Fibroblast of skin of right biceps (primary cell): ENCODE measurements at places on chromosomes 12 and 14.

GRCh38 chr12:100920493-100920892, 125.9 kb downstream of the ANO4 start:
- no peak for DNase-seq

DNA sequence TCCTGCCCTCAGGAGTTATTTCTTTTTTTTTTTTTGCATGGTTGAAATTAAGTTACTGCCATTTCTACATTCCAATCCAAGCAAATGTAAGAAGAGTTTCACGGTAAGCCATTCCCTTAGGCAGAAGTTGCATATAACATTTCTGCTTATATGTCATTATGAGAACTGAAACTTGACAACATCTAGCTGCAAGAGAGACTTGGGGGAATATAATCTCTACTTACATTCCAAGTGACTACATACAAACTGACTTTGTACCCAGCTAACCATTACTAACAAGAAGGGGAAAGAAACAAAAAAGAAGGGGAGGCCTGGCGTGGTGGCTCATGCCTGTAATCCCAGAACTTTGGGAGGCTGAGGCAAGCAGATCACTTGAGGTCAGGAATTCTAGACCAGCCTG, 7.3 kb upstream of the RESF1 start:
- no peak for DNase-seq

- peak; percentile 48 for DNase-seq
Observed at GRCh38 chr12:13941258-13942249, 39.8 kb downstream of the GRIN2B start.

GRCh38 chr14:31880935-31881334, 196.2 kb upstream of the ARHGAP5 start:
- peak; percentile 96 for DNase-seq

GRCh38 chr14:44339231-44339630, 167.9 kb downstream of the FSCB start:
- peak; percentile 10 for DNase-seq

GRCh38 chr12:123578243-123578642, 6.1 kb upstream of the TMED2 start:
- no peak for DNase-seq

- DNase-seq = peak; percentile 15
Observed at GRCh38 chr12:132286912-132287311, 42.5 kb downstream of the GALNT9 start.

- peak; percentile 23 for DNase-seq
Observed at GRCh38 chr14:35879151-35879648, 53.1 kb downstream of the BRMS1L start.

- peak; percentile 19 for DNase-seq
Observed at GRCh38 chr12:19068137-19068536, 61.4 kb upstream of the PLEKHA5 start.

DNA sequence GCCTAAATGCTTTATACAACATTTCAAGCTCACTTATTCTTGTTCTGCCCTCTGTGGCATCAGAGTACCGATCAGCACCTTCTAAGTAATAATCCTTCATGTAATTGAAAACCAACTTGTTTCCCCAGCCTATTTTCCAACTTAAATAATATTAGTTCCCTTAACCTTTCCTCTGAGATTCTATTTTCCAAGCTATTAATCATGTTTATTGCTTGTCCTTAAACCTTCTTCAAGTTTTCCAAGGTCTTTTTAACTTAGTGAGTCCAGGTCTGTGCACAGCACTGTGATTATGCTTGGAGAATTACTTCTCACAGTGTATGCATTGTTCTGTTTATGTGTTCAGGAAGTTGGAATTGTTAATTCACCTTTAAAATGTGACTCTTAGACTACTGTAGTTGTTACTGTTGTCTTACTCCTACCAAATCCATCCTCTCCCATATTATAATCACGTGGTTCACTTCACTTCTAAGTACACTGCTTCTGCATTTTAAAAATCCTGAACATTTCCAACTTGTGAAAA, 1039.3 kb upstream of the FOXG1 start:
- DNase-seq = no peak

- DNase-seq = no peak
Observed at GRCh38 chr12:104188534-104188933, 27.0 kb upstream of the TXNRD1 start.

DNA sequence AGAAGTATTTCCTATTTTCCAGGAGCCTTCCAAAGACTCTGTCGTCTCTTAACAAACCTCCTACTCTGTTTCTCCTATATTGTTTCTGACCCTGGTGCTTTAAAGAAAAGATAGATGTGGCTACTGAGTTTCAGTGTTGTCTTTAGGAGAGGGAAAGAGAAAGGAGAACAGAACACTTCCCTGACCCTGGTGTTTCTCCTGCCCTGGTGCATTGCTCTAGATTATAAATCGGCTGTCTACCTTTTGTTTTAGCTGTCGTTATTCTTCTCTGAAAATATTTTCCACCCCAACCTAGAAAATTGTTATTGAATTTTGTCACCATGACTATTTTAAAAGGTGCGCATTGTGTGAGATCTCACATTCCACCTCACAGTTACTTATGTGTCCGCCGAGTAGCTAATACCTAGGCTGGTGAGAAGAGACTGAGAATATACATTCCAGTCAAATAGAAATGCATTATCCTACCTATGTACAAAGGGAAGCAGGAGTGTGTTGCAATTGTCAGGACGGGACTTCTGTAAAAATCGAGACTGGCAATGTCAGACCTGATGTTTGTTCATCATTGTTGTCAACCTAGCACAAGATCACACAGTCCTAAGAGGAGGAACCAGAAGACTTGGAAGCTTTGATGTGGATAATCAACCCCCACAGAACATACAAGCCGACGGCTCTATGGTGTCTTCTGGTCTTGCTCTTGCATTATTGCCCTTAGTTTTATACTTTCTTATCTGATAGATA, 108.7 kb upstream of the SLC38A4 start:
- no peak for DNase-seq

DNA sequence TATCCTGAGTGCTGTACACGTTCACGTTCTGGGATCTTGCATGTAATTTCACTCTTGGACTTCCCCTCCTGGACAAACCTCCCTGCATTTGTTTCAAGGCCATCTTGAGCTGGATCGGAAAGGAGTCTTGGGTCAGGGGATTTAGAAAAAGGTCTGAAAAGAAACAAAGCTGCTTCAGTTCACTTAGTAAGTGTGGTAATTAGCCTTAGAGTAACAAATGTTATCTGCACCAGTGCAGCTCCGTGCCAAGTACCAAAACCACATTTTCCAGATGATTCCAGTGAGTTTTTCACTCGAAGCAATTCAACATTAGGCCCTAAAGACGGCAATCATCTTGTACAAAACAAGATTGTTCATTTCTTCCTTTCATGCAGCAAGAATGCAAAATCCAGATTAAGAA, 39.4 kb upstream of the ATXN2 start:
- DNase-seq = no peak

DNA sequence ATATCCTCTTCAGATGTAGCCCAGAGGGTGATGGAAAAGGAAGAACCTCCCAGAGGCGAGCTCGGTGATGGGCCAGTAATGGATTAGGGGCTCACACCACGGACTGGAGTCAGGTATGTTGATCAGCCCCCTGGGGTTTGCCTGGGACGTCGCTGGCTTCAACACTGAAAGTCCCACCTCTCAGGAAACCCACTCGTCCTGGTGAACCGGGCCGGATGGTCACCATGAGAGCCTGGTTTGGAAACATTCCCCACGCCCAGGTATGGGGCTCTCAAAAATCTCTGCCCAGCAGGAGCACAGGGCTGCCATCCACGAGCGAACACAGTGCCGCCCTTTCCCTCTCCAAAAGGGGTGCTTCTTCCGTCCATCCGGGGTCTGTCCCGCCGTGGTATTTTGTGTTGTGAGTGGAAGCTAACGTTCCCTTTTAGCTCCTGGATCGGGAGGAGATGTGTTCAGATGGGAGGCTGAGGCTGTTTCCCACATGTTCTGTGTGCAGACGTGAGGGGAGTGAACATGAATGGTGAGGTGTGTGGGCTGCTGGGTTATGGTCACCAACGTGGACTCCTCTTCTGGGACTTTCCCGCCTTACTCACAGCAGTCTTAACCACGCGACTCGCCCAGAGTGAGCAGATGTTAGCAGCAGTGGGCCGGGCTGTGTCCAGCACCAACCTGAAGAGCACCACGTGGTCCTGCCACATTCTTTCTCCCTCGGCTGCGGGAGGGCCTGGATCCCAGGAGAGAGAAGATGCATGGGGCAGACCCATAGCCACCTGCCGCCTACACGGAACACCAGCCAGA, 139.2 kb downstream of the KIF26A start:
- DNase-seq = no peak

DNA sequence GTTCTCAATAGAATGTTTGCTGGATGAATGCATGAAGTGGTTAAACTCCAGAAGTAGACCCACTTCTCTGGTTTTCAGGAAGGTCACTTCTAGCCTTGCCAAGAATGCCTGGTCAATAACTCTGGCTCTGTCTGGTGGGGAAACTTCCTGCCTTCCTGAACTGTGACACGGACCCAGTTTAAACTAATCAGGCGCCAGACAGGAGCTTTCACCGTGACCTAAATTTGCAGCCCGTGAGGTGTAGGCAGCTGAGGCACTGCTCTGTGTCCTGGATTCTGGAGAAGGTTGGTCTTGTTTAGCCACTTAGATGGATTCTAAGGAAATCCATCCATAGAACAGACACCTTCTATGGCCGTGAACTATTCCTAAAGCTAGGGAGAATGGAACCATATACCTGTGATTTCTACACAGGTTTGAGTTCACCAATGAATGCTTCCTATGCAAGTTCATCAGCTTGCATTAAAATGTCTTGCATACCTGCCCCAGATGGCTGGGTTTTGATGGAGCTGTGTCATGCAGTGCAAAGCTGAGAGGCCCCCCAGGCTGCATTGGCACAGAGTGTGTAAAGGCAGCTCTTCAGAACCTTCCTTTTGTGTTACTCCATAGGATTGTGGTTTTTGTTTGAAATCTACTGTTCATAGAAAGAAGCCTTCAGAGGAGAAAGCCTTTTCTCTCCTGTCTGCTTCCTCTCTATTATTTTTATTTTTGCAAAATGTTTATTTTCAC, 4.4 kb downstream of the CHST11 start:
- DNase-seq = no peak

- no peak for DNase-seq
Observed at GRCh38 chr14:25011095-25011494, 38.9 kb downstream of the STXBP6 start.

- no peak for DNase-seq
Observed at GRCh38 chr12:31641509-31642090, 17.9 kb upstream of the ETFBKMT start.

DNA sequence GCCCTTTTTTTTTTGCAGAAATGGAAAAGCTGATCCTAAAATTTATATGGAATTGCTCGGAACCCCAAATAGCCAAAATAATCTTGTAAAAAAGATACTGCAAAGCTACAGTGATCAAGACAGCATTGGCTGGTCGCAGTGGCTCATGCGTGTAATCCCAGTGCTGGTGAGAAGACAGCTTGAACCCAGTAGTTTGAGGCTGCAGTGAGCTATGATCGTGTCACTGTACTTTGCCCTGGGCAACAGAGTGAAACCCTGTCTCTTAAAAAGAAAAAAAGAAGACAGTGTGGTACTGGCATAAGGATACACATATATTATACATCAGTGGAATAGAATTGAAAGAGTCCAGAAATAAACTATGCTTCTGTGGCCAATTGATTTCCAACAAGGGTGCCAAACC, 5.4 kb downstream of the ITGB7 start:
- DNase-seq = no peak

DNA sequence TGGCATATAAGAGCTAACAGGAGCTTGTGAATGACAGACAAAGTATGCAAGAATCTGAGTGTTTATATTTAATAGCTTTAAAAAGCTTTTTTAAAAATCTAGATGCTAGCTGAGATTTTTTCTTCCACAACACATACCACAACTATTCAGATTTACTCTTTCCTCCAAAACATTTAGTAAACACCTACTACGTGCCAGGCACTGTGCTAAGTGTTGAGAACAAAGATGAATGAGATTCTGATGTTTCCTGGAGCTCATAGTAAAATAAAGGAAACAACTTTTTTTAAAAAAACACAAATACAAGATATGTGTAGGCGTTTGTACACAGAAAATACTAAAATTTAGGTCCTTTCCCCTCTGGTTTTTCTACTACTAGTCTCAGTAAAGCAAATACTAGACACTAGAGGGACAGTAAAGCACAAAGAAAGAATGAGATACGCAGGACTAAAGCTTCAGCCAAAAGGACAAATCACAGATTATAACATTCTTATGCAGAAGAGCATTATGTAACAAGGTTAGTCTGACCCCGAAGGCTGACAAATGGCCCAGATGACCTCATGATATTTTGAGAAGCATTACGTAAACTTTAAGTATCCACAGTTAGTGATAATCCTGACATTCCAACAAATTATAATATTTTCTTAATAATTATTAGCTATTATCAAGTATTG, 78.6 kb upstream of the PAWR start:
- DNase-seq = no peak

DNA sequence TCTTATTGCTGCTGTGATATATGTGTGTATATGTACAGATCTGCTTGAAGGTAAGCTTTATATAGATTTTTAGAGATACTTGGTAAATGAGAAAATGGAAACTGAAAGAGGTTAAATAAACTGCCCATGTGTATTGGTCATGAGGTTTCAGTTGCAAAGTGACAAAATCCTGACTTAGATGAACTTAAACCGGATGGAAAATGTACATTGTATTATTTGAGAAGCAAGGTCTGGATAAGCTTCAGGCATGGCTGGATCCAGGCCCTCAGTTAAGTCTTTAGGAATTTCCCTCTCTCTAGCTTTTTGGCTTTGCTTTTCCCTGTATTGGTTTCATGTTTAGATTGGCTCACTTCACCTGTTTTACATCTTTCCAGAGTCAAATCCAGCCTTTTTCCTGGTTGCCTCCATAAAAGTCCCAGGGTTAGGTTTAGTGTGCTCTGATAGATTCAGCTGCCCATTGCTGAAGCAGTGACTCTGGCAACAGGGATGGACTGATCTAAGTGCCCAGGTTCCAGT, 21.0 kb upstream of the MAP1LC3B2 start:
- no peak for DNase-seq

- no peak for DNase-seq
Observed at GRCh38 chr12:91972896-91973295, 172.8 kb downstream of the BTG1 start.

GRCh38 chr14:101854366-101854765, 92.9 kb downstream of the PPP2R5C start:
- no peak for DNase-seq

- peak; percentile 69 for DNase-seq
Observed at GRCh38 chr14:95561001-95561412, 26.2 kb downstream of the GLRX5 start.

DNA sequence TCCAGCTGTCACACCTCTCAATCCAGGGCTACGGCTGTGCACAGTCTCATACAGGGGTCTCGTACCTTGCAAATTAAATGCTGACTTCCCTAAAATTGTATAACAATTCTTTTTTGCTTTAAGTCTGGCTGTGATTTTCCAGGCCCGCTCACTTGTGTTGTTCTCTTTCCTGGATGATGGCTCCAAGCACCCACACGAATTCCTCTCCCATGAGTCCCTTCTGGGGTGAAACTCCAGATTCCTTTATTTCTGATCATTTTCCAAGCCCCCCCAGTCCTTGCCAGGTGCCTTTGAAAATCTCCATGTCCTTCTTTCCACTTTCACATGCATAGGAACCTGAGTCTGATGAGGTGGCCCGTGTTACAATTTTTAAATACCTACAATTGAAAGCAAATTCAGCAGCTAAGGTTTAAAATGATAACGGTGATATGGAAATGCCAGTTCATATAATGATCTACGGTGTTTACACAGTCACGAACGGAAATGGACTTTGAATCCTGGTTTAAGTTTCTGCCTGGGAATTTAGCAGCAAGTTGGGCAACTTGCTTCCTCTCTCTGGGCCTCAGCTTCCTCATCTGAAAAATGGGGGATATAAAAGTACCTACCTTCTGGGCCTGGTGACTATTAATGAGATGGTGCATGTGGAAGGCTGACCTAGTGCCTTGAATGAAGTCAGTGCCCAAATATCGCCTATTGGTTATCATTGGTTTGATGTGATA, 85.5 kb downstream of the STAB2 start:
- DNase-seq = no peak
